Liver (tissue), 10 donors: ENCODE measurements at places on chromosomes 5 and 9.

DNA sequence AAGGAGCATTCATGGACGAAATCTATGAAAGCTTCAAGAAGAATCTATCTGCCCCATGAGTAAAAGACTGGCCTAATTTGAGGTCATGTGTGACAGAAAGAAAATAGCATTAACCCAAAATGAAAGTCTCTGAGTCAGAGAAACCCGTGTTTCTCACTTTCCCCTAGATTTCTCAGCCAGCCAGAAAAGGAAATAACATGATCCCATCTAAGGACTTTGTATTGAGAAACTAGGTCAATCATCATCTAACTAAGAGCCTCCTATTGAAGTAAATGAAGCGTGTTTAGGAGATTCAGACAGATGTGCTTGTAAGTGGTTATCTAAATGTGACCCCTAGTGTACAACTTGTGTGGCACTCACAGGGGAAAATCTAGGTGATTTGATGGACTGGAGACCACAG is 77.3 kb upstream of the ZNF366 start:
- no peak for DNase-seq

DNA sequence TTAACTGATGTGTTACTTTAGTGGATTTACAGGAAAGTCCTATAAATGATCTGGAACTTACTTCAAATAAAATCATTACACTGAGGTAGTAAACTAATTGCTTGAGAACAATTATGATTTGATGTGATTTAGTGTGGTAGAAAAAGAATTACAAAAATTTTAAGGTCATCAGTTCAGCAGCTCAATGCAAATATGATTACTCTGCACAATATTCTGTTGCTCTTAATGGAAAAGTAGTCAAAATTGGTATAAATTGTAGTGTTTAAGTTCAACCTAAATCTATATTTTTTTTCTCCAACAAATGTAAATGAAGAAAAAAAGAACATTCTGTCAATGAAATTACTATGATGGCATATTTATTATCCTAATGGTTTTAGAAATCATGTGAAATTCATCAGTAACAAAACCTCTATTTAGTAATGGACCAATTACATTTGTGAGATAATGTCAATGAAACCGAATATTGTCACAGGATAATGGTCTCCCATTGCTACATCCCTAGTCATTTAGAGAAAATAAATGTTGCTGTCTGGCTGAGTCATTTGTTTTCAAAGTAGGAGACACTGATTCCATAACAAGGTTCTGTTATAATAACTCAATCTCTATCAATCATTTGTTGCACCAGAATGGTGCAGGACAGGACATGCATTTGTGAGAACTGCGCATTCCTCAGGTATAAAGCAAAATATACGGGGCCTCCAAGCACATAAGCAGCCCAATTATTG is 177.1 kb downstream of the NFIB start:
- DNase-seq = no peak

DNA sequence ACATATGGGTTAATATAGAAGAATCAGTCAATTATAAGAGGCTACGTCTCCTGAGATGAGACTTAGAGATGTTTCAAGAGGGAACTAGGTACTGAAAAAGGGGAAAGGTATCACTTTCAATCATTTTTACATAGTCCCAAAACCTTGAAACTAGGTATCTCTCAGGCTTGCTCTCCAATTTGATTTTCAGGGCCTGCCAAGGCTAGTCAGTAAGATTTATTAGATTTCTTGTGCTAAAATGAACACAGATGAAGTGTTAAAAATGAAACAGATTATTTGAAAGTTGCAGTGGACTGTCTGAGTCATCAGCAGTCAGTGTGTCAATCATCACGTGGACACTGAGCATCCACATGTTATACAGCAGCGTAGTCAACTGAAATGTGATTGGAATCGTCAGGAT is 591.1 kb downstream of the DTWD2 start:
- DNase-seq = no peak

GRCh38 chr5:52807723-52808122 is 20.0 kb downstream of the ITGA1 start:
- DNase-seq = no peak

GRCh38 chr9:109422641-109423040 is 75.5 kb downstream of the PTPN3 start:
- DNase-seq = no peak

DNA sequence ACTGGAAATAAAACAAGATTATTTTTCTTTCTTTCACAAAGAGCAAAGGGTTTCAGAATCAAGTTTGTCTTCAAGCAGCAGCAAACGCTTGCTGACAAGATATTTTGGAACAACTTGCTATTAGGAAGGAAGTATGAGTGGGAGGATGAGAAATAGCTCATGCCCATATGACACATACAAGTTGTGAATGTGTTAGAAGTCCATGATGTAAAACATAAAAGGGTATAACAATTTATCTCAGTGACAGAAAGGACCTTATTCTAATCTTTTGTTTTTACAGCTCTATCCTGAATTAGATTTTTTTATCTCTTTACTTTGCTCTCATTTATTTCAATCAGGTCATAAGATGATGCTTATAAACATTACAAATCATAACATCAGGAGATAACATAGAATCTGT is 516.6 kb upstream of the MEF2C start:
- no peak for DNase-seq

DNA sequence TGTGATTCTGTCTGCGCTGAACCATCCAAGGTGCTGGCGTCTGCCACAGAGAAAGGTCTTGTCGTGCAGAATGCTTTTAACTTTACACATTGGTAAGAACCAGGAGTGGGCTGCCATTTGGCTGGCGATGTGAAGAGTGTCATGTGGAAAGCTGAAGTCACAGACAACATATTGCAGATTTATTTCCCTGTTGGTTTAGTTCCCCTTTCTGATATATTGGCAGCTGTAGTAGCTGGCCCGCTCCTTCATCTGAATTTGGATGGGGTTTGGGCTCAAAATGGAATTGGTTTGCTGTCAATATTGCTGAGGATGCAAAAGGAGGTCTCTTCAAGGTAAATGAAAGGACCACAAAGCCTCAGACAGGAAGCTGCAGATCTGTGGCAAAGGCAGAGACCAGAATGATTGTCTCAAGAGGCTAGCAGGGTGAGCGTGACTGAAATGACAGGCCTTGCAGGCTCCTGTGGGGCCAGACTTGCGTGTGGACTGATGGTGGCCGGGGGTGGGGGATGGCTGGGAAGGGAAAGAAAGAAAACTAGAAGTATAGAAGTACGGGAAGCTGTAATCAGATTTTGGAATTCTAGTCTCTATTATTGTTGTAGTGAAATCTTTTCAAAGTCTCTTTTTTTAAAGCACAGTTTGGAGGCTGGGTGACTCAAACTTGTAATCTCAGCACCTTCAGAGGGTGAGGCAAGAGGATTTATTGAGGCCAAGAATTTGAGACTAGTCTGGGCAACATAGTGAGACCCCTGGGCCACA is 25.1 kb upstream of the CD180 start:
- no peak for DNase-seq

DNA sequence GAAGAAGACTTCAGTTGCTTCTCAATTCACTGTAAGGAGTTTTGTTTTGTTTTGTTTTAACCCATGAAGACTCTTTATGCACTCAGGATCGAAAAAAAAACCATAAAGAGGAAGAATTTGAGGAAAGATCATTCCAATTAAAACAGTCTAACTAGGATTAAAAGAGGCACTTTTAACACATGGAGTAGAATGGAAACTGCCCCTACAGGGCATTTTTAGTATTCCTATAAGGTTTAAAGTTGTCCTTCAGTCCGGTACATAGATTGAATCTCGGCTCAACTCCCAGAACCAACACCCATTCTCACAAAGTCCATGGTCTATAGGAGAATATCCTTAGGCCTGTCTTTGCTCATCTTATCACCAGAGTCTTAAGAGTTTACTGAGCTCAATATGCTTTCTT is 469.6 kb downstream of the DTWD2 start:
- no peak for DNase-seq

- peak; percentile 34 for DNase-seq
Measured at GRCh38 chr5:66596636-66597182, 516 bp downstream of the MAST4 start.

DNA sequence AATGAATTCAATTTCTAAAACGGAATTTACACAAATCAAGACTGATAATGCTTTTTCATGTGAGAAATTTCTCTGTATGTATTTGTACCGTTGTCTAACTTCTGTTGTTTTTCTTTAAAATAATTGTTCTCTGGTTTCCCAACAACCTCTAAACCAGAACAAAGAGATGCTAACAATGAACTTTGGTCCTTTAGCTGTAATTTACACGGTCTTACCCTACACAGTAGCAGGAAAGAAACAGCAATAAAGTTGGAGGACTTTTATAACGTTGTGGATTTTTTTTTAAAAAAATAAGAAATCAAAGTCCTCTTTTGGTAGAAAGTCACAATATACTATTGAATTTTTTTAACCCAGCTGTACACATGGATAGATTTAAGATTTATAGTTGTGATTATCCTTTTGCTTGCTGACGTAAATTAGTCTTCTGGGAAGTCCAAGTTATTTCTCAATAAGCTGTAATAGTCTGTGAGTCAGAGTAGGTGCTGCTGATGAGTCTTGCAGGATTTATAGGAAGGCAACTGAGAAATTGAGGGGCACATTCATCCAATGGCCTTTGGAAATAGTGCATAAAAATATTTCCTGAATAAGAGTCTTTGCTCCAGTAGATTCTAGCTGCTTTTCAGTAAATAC is 76.8 kb upstream of the PCSK1 start:
- no peak for DNase-seq

DNA sequence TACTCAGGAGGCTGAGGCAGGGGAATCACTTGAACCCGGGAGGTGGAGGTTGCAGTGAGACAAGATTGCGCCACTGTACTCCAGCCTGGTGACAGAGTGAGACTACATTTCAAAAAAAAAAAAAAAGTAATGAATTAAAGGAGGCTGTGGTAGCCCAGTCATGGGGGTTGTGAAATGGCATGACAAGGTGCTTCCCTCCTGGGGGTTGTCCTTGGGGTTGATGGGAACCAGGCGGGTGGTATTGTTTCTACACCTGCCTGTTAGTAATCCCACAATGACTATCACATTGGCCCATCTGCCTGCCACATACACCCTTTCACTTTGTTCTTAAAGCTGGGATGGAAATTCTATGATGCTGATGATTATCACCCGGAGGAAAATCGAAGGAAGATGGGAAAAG is 5.6 kb downstream of the IDNK start:
- no peak for DNase-seq

DNA sequence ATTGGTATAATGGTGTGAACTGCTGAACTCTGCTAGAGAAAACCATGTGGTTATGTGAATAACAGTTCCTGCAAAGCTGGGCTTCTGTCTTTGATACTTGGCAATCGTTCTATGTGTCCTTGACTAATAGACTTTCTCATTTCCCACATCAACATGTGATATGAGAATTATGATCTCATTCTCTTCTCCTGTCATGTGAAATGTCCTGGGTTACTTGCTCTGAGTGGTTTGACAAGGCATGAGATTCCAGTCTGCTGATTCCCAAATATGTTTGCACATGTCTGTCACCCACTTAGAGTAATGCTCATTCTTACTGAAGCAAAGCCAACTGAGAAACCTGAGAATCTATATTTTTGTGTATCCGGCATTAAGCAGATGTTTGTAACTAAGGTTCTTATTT is 141.2 kb downstream of the PARP8 start:
- no peak for DNase-seq

GRCh38 chr9:80204054-80204453 is 632.3 kb downstream of the TLE4 start:
- no peak for DNase-seq

GRCh38 chr9:91305596-91306295 is 56.0 kb downstream of the AUH start:
- DNase-seq = no peak

DNA sequence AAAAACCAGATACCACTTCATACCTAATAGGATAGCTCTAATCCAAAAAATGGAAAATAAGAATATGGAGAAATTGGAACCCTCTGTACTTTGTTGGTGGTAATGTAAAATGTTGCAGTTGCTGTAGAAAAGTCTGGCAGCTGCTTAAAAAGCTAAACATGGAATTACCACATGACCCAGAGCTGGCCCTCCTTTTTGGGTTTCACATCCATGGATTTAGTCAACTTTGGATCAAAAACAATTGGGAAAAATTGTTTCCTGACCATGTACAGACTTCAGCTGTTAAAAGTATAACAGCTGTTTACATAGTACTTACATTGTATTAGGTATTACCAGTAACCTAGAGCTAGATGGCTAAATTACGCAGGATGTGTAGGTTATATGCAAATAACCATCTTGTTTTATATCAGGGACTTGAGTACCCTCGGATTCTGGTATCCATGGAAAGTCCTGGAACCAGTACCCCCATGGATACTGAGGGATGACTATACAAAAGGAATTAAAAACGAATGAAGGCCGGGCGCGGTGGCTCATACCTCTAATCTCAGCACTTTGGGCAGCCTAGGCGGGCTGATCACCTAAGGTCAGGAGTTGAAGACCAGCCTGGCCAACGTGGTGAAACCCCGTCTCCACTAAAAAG is 15.8 kb downstream of the DNAJA1 start:
- DNase-seq = no peak

DNA sequence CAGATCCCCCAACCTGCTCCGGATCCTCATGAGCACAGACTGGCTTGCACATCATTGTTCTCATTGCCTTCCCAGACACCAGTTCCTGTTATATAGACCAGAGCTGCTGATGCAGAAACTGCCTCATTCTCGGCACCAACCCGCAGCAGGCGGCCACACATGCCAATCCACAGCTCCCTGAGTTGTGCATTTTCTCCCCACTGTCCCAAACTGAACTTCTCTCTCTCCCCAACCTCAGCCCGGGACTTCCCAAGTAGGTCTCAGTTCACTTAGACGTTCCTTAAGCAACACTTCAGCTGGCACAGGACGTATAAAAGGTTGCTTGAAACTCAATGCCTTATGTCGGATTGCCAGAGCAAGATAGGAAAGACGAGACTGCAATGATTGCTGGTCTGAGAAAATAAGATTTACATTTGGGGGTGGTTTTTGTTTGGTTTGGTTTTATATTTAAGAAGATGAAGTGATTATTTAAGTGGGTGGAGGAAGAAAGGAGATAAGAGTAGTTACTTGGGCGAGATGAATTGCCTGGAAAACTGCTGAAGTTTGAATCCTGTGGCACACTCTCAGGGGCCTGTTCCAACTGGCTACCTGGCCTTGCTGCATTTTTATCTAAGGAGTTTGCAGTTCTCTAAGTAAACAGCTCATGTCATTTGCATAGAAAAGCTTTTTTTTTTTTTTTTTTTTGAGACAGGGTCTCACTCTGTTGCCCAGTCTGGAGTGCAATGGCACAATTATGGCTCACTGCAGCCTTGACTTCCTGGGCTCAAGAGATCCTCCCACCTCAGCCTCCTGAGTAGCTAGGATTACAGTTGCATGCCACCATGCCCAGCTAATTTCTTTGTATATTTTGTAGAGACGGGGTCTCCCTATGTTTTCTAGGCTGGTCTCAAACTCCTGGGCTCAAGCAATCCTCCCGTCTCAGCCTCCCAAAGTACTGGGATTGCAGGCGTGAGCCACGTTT is 155.4 kb downstream of the GOLPH3 start:
- no peak for DNase-seq
